ENCODE measurements at places on chromosomes 3 and 15.

GRCh38 chr3:13703071-13703470, 154.1 kb downstream of the FBLN2 start:
- no peak for DNase-seq

- no peak for DNase-seq
Measured at GRCh38 chr3:132325103-132325606, 7.9 kb downstream of the ACP3 start.

- no peak for DNase-seq
Measured at GRCh38 chr3:11459186-11459824, 184.4 kb downstream of the VGLL4 start.

GRCh38 chr3:154184582-154184981, 63.4 kb downstream of the ARHGEF26 start:
- no peak for DNase-seq

DNA sequence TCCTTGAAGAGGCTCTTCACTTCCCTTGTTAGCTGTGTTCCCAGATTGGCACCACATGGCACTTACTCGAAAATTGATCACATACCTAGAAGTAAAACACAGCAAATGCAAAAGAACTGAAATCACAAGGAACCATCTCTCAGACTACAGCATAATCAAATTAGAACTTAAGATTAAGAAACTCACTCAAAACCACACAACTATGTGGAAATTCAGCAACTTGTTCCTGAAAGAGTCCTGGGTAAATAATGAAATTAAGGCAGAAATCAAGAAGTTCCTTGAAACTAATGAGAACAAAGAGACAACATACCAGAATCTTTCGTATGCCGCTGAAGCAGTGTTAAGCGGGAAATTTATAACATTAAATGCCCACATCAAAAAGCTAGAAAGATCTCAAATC, 566.3 kb upstream of the TGFBR2 start:
- DNase-seq = no peak

Data from stimulated activated CD8-positive, alpha-beta memory T cell treated with anti-CD3 and anti-CD28 coated beads, Interleukin-4, amount 100 ng/mL, for 1 hour (primary cell).